ENCODE measurements at places on chromosomes 7 and 10. TPM values are rescaled to one million over a fixed set of nuclear protein-coding genes. Genes with fewer than 3 reads are reported as not detected.

Gene NOLC1
- total RNA-seq = 72.3 TPM

Gene ATOH7
- 0.88 TPM for total RNA-seq

Gene EPO
- not detected for total RNA-seq

Gene PLPP4
- total RNA-seq = 2.6 TPM

Gene ATP6V0E2
- 21.6 TPM for total RNA-seq

Gene TAS2R4
- not detected for total RNA-seq

Gene CTAGE15
- total RNA-seq = not detected

Gene CALHM3
- total RNA-seq = 0.23 TPM

Gene PLXNA4
- 0.19 TPM for total RNA-seq

Gene VWDE
- 3.1 TPM for total RNA-seq

Gene TNS3
- 147 TPM for total RNA-seq

Gene EN2
- total RNA-seq = 0.29 TPM

Gene SYNPO2L
- 0.02 TPM for total RNA-seq

Gene SRPK2
- total RNA-seq = 44.0 TPM

Gene PHKG1
- total RNA-seq = not detected

Gene MACC1
- total RNA-seq = 0.46 TPM

Gene CNNM2
- total RNA-seq = 3.4 TPM

Gene A1CF
- total RNA-seq = 0.10 TPM

Gene FOXI2
- not detected for total RNA-seq

Gene UBE2D1
- total RNA-seq = 23.0 TPM

Gene GRID2IP
- total RNA-seq = not detected

Gene ZNF398
- 6.6 TPM for total RNA-seq

Gene SPDYE17
- not detected for total RNA-seq

Gene MYOZ1
- 0.33 TPM for total RNA-seq

Gene SPDYE11
- not detected for total RNA-seq

Gene SEPTIN7
- total RNA-seq = 579 TPM

Gene CACUL1
- 16.3 TPM for total RNA-seq

Gene EBLN1
- total RNA-seq = not detected

Gene AZGP1
- 1.3 TPM for total RNA-seq

Gene C10orf105
- total RNA-seq = not detected

Gene PDK4
- 1.0 TPM for total RNA-seq

Gene COBL
- 0.81 TPM for total RNA-seq

Gene AKR1C4
- total RNA-seq = not detected

Gene IGF2BP3
- total RNA-seq = 110 TPM

Gene BAMBI
- 51.3 TPM for total RNA-seq

Gene MRLN
- not detected for total RNA-seq

Gene SPDYE8
- not detected for total RNA-seq

Gene TNKS2
- 13.1 TPM for total RNA-seq

Gene PTER
- 0.14 TPM for total RNA-seq

Gene TRIM73
- total RNA-seq = not detected

Gene CHAT
- total RNA-seq = not detected

Gene CCDC172
- 0.06 TPM for total RNA-seq

Gene CCNJ
- 5.0 TPM for total RNA-seq

Gene HABP2
- total RNA-seq = not detected

Gene ENKUR
- total RNA-seq = not detected

Gene HTR5A
- not detected for total RNA-seq

Gene EGR2
- total RNA-seq = 1.1 TPM

Gene CTAGE4
- 0.15 TPM for total RNA-seq

Gene JAKMIP3
- 0.43 TPM for total RNA-seq

Gene SORCS1
- 0.35 TPM for total RNA-seq

Gene NPC1L1
- not detected for total RNA-seq

Gene HTR7
- total RNA-seq = 23.6 TPM

Gene SEMA4G
- total RNA-seq = 0.89 TPM

Gene SPDYE18
- total RNA-seq = not detected

Gene CHN2
- 17.2 TPM for total RNA-seq

Gene ADAM12
- total RNA-seq = 1.3 TPM

Measured in H4 (cell line).